CD4-positive, alpha-beta T cell (primary cell): ENCODE measurements at places on chromosomes 11 and 22.
A peak's percentile ranks its signal among the peaks of the same experiment; 100 is the strongest.

- no peak for DNase-seq
Observed at GRCh38 chr22:34620832-34621231, 445.1 kb upstream of the ISX start.

GRCh38 chr11:12377824-12378593 lies 638 bp downstream of the PARVA start:
- no peak for DNase-seq

DNA sequence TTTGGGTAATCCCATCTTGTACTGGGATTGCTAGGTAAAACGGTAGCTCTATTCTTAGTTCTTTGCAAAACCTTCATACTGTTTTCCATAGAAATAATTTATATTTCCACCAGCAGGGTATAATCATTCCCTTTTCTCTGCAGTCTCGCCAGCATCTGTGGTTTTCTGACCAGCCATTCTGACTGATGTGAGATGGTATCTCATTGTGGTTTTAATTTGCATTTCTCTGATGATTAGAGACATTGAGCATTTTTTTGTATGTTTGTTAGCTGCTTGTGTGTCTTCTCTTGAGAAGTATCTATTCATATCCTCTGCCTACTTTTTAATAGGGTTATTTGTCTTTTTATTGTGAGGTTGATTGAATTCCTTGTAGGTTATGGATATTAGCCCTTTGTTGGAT lies 220.9 kb downstream of the PGR start:
- DNase-seq: no peak

- DNase-seq: no peak
Observed at GRCh38 chr11:74639533-74639932, 47.2 kb downstream of the POLD3 start.

DNA sequence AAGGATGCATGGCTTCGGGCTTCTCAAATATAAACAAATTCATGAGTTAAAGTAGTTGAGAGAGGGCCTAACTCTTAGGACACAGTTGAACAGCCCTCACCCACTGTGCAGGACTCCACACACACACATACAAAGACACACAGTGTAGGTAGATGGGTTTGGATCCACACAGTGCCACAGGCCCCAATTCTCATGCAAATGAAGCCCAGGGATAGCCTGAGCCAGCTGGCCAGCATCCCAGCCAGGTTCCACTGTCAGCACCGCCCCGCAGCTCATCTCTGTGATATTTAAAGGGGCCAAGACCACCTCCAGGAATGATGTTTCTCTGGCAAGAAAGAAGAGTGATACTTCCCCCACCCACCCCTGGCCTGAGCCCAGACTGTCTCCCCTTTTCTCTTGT lies 11.7 kb downstream of the SLC35C1 start:
- DNase-seq: no peak

GRCh38 chr11:18615628-18616392 lies 16.2 kb downstream of the MISFA start:
- DNase-seq: peak; percentile 41

GRCh38 chr11:59865031-59865430 lies 1.3 kb downstream of the TCN1 start:
- no peak for DNase-seq

DNA sequence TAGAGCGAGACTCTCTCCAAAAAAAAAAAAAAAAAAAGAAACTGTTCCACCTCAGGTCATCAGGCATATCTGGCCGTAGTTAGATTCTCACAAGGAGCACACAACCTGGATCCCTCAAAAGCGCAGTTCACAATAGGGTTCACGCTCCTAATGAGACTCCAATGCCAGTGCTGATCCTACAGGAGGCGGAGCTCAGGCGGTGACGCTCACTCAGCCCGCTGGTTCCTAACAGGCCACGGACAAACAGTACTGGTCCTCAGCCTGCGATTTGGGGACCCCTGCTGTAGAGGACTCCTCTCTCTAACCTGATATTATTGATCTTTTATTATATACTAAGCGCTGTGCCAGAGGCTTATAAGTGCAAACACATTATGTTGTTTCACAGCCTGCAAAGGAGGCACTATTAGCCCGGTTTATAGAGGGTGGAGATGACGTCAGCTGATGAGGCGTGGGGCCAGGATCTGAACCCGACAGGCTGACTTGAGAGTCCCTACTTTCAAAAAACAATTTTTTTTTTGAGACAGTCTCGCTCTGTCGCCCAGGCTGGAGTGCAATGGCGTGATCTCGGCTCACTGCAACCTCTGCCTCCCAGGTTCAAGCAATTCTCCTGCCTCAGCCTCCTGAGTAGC lies 4.9 kb upstream of the MAFF start:
- no peak for DNase-seq

DNA sequence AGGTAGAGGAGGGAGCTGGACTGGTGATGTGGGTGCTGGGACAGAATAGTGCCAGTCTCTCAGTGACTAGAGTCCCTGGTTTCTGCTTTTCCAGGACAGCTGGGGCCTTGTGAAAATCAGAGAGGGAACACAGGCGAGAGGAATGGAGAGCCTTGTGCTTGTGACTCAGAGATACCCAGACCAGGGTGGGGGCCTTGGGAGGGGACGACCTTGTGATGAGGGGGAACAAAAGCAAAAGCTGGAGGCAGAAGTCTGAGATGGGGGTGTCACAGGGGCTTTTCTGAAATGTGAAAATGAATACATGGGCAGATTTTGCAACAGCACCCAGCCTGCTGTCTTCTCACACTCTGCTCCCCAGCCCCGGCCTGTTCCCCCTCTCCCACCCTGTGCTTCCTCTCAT lies 3.4 kb upstream of the NR1H3 start:
- DNase-seq: no peak

DNA sequence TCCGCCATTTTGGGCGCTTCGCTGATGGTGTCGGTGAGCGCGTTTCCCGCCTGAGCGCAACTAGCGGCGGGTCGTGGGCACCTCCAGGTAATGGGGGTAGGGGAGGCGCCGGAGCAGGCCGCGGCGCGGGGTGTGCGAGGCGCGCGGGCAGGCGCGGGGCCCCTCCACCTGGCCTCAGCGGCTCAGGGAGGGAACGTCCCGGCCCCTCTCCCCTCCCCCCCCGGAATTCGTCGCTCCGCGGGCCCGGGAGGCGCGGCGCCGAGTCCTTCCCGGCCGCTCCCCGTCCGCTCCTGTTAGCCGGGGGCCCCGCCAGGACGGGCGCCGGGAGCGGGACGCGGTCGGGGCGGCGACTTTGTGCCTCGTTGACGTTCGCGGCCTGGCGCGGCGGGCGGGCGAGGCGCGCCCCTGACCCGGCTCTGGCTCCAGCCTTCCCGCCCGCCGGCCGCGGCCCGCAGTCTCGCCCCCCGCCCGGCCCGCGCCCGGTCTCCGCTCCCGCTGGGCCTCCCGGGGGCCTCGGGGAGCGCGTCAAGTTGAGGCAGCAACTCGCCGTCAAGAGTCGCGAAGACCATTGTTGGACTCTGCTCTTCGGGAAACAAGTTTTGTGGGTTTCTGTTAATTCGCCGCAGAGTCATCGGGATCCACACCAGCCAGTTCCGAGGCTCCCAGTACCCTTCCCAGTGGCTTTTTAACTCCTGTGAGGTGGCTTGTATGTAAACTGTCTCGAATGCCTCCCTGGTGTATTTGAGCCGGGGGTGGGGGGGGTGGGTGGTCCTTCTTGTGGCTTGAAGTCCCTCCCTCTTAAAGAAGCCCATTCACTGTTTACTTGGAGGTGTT lies at the start of gene PPP6R3:
Gene PPP6R3, plus strand, starts transcription at position 12 of the 834 bp plus-strand sequence. CDS start 76,913 bp downstream, outside the sequence.
- DNase-seq: no peak

GRCh38 chr11:114082767-114083181 lies 23.3 kb downstream of the ZBTB16 start:
- no peak for DNase-seq

DNA sequence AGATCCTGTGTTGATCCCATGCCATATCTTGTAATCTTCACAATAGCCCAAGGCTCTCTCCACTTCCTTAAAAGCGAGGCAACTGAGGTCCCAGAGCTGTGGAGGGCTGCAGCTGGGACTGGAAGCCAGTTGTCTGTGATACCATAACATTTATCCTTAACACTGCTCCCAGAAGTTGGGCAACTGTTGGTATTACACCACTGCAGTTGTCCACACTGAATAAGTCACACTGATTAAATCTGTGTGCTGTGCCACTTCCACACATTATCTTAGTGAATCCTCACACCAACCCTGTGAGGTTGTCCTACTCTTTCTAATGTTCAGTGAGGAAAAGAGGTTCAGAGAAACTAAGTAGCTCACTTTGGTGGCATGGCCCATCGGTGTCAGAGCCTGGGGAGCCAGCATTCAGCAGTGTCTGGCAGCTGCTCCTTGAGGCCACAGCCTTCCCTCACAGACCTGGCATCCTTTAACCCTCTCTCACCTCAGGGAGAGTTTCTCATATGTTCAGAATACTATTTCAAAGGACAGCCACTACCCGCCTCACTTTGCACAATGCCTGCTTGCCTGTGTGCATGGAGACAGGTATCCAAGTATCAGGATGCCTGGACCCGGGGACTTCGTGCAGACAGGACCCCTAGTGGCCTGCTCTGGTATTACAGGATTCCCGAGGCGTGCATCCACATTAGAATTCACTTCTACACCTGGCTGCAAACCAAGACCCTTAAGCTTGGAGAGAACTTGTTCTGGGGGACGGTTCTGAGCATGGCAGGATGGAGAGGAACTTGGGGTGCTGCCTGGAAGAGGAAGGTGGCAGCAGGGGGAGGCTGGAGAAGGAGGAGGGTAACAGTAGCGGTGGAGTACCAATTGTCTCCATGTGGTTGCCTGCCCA lies 221.9 kb upstream of the TBCEL start:
- DNase-seq: peak; percentile 48

GRCh38 chr22:27159016-27159415 lies 501.6 kb downstream of the MIAT start:
- no peak for DNase-seq

- no peak for DNase-seq
Observed at GRCh38 chr11:16807306-16807705, 68.9 kb downstream of the C11orf58 start.

DNA sequence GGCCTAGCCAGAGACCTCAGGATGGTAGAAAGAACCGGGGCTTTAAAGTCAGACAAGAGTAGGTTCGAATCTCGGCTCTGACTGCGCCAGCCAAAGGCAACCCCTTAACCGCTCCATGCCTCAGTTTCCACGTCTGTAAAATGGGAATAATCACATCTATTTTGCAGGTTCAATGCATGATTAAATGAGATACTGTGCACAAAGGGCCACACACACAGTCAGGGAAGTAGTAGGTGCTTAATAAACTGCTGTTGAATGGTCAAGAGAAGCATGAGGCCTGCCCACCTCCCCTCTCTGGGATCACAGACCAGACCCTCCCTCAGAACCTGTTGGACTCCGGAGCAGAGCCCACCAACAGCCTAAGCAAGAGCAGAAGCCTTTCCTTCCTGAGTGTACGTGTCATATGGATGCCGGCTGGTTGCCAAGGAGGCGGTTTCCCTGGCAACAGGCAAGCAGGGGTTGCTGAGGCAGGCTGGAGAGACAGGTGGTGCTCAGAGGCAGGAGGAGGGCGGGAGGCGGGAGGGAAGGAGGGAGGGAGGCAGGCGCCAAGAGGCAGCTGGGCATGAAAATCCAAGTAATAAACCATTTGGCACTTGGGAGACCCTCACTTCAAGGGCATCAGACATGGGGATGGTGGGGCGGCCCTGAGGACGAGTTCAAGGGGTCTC lies 43.9 kb downstream of the NFAM1 start:
- no peak for DNase-seq

DNA sequence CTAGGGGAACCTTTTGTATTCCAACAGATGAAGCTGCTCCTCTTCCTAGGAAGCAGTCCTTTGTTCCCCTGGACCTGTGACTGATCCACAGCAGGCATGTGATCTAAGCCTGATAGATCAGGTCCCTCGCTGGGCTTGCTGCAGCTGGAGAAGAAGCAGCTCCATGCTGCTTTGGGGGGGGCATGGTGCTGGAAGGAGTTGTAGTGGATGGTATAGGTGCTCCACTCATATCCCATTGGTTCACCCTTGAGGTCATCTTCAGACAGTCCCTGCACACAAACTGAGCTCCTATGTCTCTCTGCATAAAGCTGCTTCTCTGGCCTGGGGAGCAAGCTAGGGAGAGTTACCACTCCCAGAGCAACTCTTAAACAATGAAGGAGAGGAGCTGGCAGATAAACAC lies 9.5 kb upstream of the RIC3 start:
- DNase-seq: no peak
